ENCODE measurements at places on chromosomes 2 and 18.

DNA sequence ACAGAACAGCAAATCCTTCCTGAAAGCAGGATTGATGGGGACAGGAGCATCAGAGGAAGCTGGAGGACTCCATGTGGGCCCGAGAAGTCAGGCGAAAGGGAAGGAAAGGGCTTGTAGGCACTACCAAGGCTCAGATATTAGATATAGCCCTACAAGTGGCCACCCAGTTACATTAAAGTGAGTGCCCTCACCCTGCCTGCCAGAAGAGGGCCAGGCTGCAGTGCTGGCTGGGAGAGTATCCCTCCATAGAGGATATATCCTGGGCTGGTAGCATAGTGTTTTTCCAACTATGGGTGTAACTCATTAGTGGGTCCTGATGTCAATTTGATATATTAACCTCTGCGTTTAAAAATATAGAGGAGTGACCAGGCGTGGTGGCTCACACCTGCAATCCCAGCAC is 285.2 kb downstream of the MYCN start:
- no peak for DNase-seq

DNA sequence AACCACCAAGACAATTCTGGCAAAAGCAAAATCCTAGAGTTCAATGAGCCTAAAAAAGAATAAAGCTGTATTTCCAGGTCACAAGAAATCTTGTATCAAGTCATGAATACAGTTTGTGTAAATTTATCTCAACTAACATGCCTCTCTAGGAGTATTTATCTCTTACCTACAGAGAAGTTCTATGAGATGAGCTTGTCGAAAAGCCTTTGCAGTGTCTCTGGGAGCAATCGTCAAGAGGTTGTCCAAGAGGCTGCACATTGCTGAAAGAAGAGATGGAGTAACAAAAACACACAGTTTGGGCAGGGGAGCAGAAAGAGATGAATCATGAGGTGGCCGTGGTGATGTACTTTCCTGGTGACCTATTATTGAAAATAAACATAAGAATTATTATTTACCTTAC is 112.0 kb upstream of the CD226 start:
- DNase-seq = no peak

- peak; percentile 25 for DNase-seq
These were observed 4.0 kb downstream of the LPIN1 start for GRCh38 chr2:11750422-11750821.

DNA sequence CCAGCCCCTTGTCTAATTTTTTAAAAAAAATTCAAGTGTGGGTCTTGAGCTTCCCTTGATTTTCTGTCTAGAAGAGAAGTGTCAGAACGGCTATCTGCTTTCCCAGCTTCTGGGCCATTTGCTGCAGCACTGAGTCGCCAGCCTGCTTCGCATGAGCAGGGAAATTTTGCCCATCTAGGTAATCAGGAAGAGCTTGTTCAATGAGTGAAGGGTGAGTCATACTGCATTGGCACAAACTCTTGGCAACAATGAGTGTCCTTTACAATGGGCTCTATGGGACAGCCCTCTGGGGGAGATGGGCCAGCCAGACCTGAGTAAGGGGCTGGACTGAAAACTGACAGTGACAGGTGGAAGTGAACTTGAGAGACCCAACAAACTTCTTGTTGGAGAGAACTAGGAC is 2.4 kb upstream of the RNF144A start:
- DNase-seq = no peak

DNA sequence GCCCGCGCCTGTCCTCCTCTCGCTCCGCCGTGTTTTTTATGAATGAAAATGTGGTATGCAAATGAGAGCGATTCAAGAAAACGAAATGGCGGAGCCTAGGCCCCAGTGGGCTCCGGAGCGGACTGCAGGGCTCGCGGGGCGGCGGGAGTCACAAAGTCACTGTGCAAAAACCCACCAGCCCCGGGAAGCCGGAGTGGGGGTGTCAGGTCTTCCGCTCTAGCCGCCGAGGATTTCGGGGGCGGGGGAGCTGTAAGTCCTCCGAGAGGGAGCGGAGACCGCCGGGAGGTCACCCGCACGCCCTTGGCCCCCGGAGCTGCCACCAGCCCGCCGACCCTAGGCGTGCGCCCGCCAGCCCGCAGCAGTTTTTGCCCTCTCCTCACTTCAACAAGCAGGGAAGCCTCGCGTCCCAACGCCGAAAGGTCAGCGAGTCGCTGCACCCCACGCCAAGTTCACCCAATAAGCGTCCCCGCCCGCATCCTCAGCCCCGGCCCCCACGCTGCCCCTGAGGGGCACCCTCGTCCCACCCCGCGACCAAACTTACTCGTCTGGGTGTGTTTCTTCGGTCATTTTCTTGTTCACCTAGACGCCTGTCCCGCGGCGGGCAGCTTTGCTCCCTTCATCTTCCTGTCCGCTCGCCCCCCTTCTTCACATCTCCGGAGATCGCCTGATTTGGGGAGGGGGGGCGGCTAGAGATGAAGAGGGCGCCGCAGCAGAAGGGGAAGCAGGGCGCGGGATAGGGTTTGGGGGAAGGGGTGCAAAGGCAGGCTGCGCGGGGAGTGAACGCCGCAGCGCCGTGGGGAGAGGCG is 775 bp downstream of the SPRED2 start:
- DNase-seq = peak; percentile 68

DNA sequence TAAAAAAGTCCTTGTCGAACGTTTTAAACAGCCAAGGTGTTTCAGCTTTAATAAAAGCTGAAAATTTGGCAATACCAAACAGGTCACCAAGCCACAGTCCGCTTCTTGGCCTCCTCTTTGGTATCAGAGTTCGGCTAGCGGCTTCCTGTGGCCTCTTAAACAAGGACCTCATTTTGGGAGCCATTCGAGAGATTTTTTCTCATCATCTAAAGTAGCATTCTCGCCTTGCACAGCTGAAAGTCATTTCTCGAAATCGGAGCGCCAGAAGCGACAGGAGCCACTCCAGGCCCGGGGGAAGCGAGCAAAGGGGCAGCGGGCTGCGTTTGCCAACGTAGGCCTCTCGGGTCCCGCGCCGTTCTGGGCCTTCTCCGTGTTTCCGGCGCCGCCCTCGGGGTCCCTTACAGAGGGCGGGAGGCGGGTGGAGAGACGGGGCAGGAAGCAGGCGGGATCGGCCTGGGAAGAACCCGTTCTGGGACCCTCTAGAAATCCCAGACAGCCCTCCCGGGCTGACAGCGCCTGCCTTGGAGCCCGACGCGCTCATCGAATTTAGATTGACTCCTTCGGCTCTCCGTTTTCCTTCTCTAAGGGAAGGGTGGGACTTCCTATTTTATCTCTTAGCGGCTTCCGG is 522 bp upstream of the ZNF407 start:
- DNase-seq = peak; percentile 39
